ENCODE measurements at places on chromosomes 2 and 18.

DNA sequence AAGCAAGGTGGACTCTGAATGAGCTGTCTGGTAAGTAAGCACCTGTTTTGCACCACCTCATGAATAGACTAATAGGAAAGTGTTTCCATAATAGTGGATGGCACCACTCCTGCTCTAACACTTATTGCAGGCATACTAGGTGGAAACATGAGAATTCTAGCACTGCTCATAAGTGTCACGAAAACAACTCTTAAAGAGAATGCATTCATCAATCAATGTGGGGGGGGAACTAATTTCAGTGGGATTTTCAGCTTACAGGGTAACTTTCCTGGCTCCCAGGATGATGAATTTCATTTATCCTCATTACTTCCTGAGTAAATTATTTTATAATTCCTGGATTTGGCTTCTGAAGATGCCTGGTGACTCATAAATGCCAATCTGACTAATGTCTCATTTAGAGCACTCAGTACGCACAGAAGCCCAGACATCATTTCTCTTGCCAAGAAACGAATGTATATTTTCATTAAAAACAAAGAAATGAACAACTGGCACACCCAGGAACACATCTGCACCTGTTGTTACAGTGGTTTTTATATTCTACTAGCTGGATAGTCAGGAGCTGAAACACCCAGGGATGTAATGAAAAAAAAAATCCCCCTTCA is 129.6 kb downstream of the PID1 start:
- DNase-seq = no peak

DNA sequence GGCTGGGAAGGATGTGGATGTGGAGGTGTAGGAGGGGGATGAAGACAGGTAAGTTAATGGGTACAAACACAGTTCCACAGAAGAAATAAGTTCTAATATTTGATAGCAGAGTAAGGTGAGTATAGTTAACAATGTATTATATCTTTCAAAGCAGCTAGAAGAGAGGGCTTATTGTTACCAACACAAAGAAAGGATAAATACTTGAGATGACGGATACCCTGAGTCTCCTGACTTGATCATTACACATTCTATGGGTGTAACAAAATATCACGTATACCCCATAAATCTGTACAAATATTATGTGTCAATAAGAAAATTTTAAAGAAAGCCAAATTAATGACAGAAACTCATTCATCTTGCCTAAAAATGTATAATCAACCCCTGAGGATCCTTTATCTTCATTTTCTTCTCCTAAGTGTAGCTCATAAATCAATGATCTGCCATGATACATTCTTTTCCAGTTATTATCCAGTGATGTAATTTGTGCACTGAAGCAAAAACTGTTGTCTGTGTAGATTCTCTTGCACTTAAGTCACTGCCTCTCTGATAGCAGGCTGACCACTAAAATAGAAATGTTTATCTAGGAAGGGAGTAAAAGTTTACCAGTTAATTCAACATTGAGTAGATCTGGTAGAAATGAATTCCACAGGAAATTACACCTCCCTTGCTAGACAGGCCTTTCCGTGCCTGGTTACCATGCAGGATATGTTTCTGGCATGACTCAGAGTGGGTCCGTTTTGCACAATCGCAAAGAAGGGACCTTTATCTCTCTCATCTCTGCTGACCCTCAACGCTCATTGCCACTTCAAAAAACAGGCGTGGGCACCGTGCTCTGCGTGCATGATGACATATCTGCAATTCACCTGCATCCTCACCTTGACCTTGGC is 249.7 kb upstream of the NCKAP5 start:
- DNase-seq = no peak

GRCh38 chr18:21264651-21265050 is 22.6 kb downstream of the GREB1L start:
- DNase-seq = no peak

- DNase-seq = no peak
These were observed 855.1 kb upstream of the ACVR2A start for GRCh38 chr2:146989741-146990140.

GRCh38 chr2:177175917-177176668 is 36.5 kb upstream of the HNRNPA3 start:
- DNase-seq = no peak

GRCh38 chr2:220969348-220969747 is 602.8 kb downstream of the EPHA4 start:
- no peak for DNase-seq

GRCh38 chr2:197516393-197516761 is 511 bp downstream of the MOB4 start:
- no peak for DNase-seq

DNA sequence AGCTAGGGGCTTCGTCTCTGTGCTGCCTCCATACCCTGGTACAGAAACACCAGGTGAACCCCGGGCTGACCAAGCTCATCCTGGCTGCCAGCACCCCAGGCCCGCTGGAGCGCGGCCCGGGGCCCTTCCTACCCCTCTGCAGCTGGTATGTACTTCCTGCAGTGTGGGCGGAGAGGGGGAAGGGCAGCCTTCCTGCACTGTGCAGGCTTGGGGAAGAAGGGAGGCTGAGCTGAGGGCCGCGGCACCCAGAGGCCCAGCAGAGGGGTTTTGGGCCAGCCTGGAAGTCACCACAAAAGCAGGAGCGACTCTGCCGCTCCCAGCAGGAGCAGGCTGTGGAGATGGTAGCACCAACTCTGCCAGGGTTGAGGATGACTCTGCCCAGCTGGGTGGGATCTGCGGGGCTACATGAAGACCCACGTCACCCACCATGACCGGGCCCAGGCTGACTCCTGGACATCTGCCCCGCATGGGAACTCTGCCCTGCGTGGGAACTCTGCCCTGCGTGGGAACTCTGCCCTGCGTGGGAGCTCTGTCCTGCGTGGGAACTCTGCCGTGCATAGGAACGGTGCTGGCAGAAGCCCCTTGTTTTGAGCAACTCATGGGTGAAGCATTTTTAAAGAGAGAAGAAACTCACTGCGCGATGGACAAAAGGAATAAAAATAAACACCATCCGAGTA is 273.3 kb downstream of the NDUFA10 start:
- peak; percentile 6 for DNase-seq

DNA sequence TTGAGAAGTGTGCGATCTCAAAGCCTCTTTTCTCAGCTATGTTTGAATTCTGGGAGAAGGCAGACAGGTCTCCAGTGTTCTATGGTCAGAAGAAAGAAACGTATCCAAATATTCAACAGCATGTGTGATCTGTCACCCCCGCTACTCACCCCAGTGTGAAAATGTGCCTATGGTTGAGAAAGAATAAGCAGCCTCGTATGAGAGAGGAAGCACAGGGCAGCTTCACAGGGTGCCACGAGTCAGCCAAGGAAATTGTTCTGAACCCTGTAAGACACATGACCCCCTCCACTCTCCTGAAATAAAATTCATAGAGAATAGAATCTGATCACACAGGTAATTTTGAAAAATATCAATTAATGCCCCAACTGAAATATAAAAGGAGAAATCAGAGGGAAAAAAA is 8.0 kb upstream of the SF3B1 start:
- DNase-seq = no peak

- no peak for DNase-seq
These were observed 568.5 kb downstream of the ARHGAP15 start for GRCh38 chr2:143697744-143698143.

GRCh38 chr2:37590119-37590571 is 81.3 kb downstream of the CDC42EP3 start:
- no peak for DNase-seq

- no peak for DNase-seq
These were observed 41.2 kb downstream of the PCARE start for GRCh38 chr2:29033172-29033571.

DNA sequence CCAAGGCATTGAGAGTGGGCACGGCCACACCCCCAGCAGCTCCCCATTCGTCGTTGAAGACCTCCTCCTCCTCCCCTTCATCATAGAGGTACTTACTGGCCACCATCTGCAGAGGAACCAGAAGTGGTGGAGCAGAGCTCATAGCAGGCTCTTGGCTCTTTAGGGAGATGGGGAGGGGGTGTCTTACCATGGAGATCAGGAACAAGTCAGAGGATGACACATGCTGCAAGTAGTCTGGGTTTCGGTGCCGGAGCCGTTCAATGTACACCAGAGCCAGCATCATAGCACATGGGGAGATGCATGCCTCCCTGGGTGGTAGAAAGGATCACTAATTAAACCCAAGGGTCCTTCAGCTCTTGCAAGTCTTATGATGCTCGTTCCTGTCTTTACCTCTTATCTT is 1.9 kb downstream of the CNPPD1 start:
- no peak for DNase-seq

- DNase-seq = no peak
These were observed 6.5 kb downstream of the CTLA4 start for GRCh38 chr2:203873921-203874631.

DNA sequence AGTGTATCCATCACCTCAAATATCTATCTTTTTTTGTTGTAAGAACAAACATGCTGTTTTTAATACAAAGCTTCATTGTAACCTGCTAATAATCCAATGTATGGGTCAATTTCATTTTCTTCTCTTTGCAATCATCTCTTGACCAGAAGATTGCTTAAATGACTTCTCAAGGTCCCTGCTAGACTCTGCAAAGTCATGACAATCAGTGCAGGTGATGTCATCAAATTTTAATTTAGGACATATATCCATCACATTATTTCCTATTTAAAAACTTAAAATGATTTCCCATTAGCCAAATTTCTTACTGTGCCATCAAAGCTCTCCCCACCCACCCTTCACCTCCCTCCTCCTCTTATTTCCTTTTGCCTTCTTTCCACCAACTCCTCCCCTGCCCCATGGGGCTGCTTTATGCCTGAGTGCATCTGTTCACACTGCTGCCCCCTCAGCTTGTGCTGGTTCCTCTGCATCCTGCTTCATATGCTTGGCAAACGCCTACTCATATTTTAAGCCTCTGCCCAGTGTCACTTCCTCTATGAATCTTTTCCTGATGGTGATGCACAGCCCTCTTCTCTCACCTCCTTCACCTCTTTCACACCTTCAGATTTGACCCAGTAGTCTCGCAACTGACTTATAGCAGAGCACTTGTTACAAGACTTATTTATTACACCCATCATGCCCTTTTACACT is 20.3 kb downstream of the PLEK start:
- DNase-seq = peak; percentile 51

DNA sequence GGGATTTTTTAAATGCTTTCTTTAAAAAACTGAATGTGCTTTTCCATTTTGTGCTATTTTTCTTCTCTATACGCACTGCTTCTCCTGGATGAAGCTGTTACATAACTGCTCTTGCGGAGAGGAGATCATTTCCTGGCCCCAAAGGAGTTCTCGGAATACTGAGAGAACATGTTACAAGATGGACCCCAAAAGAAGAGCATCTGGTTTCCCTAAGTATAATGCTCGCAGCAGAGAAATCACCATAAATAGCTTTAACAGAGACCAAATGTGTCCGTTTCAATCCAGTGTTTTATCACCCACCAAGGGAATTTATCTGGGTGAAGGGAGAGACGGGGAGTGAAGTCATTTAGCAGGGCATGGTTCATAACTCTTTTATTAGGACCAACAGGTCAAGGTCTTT is 80.1 kb downstream of the RBM43 start:
- DNase-seq = no peak

DNA sequence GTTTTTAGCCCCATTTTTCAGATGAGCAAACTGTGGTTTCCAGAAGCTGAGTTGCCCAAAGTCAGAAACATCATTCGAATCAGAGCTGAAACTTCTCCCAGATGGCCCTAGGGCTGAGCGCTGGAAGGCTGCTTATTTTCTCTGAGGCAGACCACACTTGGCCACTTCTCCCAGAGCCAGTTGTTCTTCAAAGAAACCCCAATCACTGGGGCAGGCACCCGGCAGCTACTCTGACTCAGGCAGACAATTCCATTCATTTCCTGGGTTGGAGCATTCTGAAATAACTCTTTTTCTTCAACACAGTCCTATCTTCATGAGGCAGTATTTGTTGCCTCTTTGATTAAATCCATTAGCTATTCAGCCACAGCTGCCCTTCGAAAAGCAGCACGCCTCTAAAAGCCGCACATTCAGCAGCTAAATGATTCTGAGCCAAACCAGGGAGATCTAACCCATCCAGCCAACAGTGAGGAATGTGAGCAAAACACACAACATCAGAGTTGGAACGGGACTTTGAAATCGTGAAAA is 40.9 kb downstream of the LRATD1 start:
- no peak for DNase-seq

- no peak for DNase-seq
These were observed 21.5 kb upstream of the TNS1 start for GRCh38 chr2:218024336-218024735.

DNA sequence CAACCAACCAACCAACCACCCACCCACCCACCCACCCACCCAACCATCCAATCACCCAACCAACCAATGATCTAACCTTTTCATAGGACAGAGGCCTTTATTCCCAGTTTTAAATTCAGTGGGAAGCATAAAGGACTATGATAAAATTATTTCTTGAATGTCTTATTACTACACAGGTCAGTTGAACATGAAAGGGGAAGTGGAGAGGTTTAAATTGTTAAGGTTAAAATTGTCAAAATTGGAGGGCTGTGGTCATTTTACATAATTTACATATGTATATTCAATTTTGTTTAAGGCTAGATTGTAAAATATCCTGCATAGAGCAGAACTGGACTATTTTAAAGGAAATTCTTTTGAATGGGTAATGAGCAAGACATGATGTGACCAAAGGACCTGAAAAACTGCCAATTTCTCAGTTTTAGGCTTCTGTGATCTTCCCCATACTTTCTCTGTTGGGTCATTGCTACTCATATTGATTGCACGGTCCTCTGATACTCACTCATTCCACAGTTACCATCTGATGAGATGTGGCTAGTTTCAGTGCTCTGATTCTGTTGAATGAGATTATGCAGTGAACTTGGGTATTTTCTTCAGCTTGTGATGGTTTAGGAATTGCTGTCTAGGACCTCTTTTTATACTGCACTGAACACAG is 127.4 kb downstream of the PLCL1 start:
- DNase-seq = no peak

GRCh38 chr18:22293417-22293816 is 124.0 kb downstream of the GATA6 start:
- no peak for DNase-seq

DNA sequence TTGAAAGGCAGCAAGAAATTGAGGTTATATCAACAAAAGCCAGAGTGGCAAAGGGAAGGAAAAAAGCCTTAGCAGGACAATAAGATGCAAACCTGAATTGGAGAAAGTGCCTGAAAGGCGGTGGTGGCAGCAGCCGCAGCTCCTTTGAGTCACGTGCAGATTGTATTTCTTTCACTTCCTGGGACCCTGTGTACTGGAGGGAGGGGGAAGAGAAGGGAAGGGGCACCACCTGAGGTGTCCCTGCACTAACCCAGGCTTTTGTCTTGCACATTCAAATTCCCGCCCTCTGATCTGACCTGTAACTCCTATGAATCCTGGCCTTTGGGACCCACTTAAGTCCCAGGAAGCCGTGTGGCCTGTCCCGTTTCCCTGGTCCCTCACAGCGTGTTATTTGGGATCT is 326.1 kb upstream of the SKOR2 start:
- no peak for DNase-seq

- peak; percentile 15 for DNase-seq
These were observed 55.6 kb upstream of the ACMSD start for GRCh38 chr2:134782792-134783191.

GRCh38 chr18:46909497-46909896 is 7.8 kb downstream of the PIAS2 start:
- no peak for DNase-seq

GRCh38 chr18:26992926-26993325 is 127.4 kb upstream of the AQP4 start:
- no peak for DNase-seq

All from CD4-positive, alpha-beta T cell treated with Interleukin-2 at 100 ng/mL for 4 hours (primary cell).